ENCODE measurements at places on chromosomes 2 and 18.
A peak's percentile ranks its signal among the peaks of the same experiment; 100 is the strongest.

DNA sequence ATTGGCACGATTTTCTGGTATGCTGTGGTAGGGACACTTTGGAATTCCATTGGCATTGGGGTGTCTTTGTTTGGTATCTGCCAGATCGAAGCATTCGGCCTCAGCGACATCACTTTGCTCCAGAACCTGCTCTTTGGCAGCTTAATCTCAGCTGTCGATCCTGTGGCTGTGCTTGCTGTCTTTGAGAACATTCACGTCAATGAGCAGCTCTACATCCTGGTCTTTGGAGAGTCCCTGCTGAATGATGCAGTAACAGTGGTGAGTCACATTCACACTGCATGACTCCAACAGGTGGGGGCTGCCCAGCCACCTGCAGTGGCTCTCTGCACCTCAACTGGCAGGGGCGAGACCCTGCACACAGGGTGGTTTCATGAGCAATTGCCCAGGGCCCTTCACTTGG, 38.4 kb downstream of the SLC9A2 start:
- no peak for DNase-seq

- no peak for DNase-seq
These were observed 376.2 kb downstream of the SETBP1 start for GRCh38 chr18:45056926-45057325.

GRCh38 chr2:102796337-102796736, 34.5 kb downstream of the TMEM182 start:
- no peak for DNase-seq

- DNase-seq: no peak
These were observed 679.7 kb upstream of the RAB6C start for GRCh38 chr2:129299756-129300155.

DNA sequence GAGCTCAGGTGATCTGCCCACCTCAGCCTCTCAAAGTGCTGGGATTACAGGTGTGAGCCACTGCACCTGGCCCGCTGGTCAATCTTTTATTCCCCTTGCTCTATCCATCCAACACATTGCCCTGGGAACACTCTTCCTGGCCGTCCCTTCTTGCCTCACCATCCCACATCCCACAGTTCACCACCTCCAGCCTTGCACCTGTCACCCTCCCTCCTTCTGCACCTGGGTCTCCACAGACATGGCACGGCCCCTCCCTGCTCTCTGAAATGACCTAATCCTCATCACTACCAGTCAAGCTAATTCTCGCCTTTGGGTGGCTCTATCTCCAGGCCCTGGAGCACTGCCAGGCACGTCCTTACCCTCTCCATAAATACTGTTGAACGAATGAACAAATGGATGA, 116.9 kb upstream of the TEX51 start:
- DNase-seq: no peak

DNA sequence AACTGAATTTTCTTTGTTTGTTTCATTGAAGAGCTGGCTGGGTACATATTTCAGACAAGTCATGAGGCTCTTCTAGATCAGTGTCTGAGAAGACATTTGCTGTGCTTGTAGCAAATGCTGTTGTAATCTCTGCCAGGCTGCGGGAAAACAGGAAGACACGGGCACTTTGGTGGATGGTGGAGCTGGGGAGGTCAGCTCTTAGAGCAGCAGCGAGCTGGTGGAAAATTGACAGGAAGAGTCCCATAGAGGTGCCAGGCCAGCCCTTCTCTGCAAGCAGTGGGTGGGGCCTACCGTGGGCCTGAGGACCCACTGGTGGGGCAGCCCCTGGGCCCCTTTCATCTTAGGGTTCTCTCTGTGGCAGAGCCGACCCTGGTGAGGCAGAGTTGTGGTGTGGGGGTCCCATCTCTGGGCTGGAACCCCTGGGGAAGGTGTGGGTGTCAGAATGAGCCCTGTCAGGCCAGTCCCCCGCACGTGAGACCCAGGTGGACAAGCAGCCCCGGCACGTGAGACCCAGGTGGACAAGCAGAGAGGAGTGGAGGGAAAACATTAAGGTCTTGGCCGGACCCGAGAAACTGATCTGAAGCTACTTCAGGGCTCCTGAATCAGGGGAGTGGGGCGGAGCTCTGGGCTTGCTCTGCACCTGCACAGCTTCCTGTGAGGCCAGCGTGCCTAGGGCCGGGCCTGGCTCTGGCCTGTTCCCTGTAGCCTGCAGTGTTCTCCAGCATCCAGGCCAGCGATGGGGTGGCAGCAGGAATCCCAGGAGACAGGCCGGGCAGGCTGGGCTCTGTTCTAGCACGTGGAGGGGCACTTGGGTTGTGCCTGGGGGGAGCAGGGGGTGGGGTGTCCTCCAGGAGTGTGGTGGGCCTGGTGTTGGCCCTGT, 273.5 kb upstream of the HDAC4 start:
- DNase-seq: no peak

DNA sequence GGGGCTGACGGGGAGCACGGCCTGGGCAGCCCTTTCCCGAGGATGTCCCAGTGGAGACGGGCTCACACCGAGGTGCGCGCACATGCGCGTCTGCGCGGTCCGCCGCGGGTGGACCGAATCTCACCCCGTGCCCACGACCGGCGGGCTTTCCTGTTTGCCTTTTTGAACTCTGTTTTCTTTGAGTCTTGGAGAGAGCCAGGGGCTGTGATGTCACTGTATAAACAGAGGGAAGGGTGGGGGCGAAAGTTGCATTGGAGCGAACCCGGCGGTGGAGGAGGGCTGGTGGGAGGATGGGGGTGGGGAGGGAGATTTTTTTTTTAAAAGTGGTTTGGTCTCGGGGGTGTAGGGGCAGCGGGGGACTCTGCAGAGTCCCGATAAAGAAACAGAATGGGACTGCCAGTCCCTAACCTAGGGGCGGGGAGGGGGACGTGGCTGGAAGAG, 141.2 kb upstream of the CTAGE1 start:
- peak; percentile 69 for DNase-seq

Data from HEK293T (cell line).